ENCODE measurements at places on chromosomes 13 and 19.

- no peak for DNase-seq
Observed at GRCh38 chr19:14377883-14378328, 3.3 kb upstream of the ADGRE5 start.

DNA sequence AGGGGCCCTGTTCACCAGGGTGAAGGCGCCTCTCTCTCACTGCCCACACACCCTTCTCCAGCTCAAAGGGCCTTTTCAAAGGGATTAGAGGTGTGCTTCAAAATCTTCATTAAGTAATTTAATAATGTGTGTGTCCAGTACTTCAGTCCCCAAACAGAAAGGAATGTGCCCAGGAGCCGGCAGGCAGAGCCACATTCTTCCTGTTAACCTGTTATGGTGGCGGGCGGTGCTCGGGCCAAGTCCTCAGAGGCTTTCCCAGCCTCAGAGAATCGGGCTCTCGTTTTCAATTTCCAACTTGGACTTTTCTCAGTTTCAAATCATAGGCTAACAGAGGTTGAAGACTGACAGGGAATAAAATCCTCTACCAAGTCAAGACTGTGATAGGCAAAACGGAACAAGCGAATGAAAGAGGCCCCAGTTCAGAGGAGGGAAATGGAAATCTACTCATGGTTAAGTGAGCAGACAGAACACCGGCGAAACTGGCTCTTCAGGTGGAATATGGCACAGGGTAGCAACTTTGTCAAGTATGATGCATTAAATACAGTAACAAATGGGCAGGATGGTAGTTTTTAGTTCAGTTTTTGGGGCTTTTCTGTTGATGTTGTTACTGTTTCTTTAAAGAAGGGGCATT is 68.6 kb downstream of the FOXO1 start:
- no peak for DNase-seq

GRCh38 chr13:29496241-29496712 is 99.2 kb downstream of the SLC7A1 start:
- no peak for DNase-seq

DNA sequence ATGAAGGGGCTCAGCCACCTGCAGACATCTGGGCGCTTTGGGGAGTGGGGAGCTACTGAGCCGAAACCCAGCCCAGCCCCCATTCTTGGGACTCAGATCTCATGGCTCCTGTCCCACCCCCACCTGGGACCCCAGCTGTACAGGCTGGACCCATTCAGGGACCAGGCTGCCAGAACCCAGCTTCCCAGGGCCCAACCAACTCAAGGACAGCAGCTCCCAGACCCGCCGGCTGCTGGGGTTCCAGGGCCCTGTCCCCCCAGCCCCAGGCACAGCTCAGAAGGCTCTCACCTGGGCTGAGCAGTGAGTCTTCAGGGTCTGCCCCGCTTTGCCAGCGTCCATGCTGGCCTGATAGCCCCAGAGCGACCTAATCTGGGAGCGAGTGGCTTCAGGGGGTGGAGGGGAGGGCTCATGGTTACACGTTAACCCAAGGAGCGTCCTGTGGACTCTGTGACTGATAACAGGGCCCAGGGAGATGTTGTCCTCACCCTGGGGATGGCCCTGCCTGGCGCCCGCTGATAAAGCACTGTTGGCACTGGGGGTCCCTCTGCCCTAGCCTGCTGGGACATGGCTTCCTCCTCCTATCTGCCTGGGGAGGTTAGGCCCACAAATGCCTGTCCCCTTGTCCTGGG is at the start of gene TMEM86B:
Gene TMEM86B (minus strand): TSS at position 361 of the 629 bp plus-strand sequence. CDS start 22 bp downstream, at position 339.
- DNase-seq, result no peak

DNA sequence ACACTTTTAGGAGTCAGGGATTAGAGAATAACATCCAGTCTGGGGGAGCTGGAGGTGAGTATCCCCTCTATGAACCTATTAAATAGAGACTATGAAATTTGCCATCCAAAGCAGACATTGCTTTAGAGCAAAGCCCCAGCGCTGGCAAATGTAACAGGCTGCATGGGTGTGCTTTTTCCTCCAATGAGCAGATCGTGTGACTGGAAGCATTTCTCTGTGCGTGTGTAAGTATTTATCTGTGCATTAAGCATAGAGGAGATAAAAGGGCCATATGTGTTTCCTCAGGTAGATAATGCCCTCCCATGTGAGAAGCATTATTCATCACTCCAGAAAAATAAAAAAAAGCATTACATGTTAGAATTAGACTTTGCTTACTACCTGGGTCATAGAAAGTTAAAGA is 924 bp downstream of the TNFSF13B start:
- DNase-seq, result no peak

DNA sequence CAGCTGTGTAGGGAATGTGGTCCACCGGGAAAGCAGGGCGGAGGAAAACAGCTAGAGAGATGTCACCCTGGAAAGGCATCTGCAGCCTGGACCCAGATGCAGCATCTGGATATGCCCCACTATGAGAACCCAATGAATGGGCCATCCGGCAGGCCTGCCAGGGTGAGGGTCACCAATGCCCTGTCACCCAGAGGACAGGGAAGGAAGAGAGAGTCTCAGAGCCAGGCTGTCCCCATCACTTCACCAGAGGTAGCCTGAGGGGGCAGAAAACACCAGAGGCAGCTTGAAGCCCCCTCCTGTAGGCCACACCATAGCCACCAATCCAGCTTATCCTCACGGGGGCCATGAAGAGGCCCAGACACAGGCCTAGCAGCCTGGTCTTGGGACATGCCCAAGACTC is 118.8 kb downstream of the TUBA3C start:
- DNase-seq, result no peak

GRCh38 chr19:48490981-48491792 is 20.4 kb downstream of the LMTK3 start:
- no peak for DNase-seq

- no peak for DNase-seq
Observed at GRCh38 chr19:38449518-38449917, 16.0 kb downstream of the RYR1 start.

GRCh38 chr13:33934951-33935371 is 117.0 kb downstream of the RFC3 start:
- no peak for DNase-seq

DNA sequence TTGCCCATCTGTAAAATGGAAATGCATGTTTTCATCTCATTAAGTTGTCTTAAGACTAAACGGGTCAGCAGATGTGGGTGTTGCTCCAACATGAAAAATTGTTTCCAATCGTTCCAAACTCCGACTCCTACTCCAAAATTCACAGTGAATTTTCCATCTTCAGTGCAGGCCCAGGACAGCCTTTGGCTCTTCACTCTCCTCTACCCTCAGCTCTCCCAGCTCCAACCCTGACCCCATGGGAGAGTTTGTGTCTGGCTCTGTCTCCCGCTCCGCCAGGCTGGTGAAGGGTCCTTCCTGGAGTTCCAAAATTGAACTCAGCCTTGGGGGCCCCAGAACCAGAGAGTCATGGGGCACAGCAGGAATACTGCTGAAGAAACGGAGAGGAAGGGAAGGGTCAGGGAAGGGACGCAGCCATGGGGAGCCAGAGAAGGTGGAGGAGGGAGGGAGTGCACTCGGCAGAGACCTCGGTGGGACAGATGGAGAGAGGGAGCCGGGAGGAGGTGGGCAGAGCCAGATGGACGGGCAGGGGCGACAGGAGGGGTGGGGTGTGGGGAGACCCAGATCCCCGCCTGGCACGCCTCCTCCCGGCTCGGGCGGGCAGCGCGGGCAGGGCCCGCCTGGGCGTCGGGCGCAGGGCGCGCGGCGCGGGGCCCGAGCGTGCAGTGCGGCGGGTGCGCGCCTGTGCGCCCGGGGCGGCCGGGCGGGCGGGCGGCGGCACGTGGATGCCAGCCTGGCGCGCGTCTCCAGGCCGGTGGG is 45.6 kb downstream of the CELF5 start:
- DNase-seq, result no peak

GRCh38 chr13:44484562-44485138 is 91.5 kb downstream of the TSC22D1 start:
- DNase-seq, result no peak

DNA sequence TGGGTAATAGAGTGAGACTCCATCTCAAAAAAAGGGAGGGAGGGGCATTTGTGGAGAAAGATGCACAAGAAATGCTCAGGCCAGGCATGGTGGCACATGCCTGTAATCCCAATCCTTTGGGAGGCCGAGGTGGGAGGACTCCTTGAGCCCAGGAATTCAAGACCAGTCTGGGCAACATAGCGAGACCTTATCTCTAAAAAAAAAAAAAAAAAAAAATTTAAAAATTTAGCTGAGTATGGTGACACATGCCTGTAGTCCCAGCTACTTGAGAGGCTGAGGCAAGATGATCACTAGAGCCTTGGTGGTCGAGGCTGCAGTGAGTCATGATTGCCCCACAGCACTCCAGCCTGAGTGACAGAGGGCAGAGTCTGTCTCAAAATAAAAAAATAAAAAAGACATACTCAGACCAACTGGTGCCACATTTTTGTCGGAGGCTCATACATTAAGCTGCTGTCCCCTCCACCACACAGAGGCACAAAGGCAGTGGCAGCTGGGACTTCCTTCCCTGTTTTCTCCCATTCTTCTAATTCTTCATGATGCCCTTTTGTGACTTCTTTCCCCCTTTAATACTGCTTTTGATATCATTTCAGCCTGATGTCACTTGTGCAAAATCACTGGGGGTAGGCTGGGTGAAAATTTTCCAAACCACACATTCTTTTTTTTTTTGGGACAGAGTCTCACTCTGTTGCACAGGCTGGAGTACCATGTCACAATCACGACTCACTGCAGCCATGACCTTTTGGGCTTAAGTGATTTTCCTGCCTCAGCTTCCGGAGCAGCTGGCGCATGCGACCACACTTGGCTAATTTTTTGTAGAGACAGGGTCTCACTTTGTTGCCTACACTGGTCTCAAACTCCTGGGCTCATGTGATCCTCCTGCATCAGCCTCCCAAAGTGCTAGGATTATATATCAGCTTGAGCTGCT is 26.8 kb upstream of the CXCL17 start:
- no peak for DNase-seq

DNA sequence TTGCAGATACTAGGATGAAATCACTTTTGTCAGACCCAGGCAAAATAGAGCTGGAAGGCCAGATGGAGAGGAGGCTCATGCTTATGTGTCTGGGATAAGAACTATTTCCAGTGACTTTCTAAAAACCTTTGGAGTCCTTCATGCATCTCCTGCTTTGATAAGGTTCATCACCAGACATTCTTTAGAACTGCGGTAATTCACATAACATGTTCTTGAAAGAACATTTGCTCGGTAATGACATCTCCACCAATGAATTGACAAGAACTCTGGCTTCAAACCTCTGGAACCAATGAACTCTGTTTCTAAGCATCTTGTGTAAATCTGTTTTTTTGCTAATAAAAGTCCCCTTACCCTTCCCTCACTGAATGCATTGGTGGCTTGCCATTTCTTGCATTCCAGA is 112.0 kb upstream of the KL start:
- no peak for DNase-seq

GRCh38 chr19:56309511-56310185 is 5.0 kb downstream of the ZSCAN5A start:
- DNase-seq, result no peak

- DNase-seq, result no peak
Observed at GRCh38 chr19:48108997-48109782, 1.4 kb downstream of the PLA2G4C start.

GRCh38 chr19:45231891-45232290 is 13.3 kb downstream of the EXOC3L2 start:
- DNase-seq, result no peak

GRCh38 chr19:7533925-7534480 is 1.5 kb upstream of the PNPLA6 start:
- peak; percentile 57 for DNase-seq

DNA sequence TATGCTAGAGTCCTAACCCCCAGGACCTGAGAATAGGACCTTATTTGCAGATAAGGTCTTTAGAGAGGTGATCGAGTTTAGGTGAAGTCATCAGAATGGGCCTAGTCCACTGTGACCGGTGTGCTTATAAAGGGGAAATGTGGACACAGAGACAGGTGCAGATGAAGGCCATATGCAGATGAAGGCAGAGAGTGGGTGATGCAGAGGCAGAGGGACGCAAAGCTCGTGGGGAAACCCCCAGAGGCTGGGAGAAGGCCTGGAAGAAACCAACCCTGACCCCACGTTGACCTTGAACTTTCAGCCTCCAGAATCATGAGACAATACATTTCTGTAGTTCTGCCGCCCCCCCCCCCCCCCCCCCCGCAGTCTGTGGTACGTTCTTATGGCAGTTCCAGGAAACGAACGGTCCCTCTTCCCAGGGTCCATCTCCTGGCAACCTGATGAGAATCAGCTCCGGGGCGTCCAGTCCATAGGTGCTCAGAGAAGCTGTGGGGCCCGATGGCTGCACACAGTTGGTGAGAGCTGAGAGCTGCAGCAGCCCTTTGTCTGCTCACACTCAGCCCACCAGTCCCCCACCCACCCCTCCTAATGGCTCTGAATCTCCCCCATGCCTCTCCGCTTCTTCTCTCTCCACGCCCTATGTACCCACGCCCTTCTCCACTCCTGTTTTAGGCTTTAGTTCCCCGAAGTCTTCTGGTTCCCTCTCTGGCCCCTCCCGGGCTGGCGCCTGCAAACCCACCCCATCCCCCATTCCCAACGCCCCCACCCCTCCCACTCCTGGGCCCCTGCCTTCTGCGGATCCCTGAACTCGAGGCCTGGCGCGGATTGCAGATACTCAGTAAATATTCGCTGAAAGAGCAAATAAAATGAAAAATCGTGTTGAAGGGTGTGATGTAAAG is 218.3 kb upstream of the MAB21L1 start:
- no peak for DNase-seq

- DNase-seq, result no peak
Observed at GRCh38 chr19:38411041-38411712, 8.3 kb downstream of the FAM98C start.

- no peak for DNase-seq
Observed at GRCh38 chr13:112351825-112352224, 24.3 kb upstream of the SPACA7 start.

DNA sequence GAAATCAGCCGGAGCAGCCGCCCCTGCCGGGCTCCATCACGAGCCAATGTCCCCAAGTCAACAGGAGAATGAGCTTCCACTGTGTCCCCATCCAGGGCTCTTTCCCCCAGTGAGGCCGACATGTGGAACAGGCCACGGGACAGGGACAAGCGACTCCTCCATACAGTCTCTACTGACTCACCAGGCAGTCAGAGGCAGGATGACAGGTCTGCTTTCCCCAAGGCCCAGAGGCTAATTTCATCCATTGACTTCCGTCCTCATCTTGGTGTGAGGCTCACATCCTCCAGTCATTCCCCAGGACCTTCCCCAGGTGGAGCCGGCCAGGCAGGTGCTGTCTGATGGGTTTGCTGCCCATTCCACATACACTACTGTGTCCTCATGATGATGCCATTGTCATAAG is 3.5 kb downstream of the CEACAM6 start:
- DNase-seq, result no peak

DNA sequence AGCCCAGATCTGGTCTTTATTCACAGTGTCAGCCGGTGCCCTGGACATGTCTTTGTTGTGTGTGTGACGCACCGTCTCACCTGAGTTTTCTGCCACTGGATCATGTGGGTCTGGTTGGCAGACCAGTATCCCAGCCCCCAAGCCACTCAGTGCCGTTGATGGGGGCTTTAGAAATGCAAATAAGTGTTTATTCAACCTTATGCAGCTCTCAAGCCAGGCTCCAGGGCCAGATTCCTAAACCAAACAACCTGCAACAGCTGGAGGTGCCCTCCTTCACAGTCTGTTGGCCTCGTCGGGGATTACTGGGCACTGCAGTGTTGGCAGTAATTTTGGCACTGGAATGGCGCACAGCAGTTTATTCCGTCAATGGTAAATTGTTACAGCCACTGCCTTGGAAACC is 21.6 kb downstream of the FAM124A start:
- no peak for DNase-seq

- no peak for DNase-seq
Observed at GRCh38 chr13:74770361-74770760, 636.2 kb upstream of the KLF12 start.
